Adrenal gland (tissue), 19 donors: ENCODE measurements at places on chromosomes 6 and 20. TPM values are rescaled to one million over a fixed set of nuclear protein-coding genes. Genes with fewer than 3 reads are reported as not detected.
A peak's percentile ranks its signal among the peaks of the same experiment; 100 is the strongest.

DNA sequence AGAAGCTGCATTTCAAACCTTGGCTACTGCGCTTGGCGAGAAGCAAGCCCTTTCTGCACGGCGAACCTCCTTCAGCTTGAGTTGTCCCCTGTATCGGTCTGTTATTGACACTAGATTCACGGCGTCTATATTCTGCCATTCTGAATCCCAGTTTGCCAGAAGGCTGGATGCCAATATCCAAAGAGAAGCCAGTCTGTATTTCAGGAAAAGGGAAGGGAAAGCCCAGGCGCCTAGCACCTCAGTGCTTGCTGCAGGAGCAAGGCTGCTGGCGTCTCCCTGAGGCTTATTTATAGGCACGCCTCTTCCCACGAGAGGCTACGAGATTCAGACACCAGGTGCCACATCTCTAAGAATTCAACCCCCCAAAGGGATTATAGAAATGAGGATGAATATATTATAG lies 89.6 kb upstream of the CDH4 start:
- H3K27ac ChIP-seq: no peak overlapping the region
- no peak for DNase-seq
- H3K27me3 ChIP-seq: no peaks in the 10 kb centered on the region
- no peaks in the 10 kb centered on the region for H3K36me3 ChIP-seq
- H3K4me3 ChIP-seq: no peak overlapping the region
- peaks cover 12% of the 10 kb centered on the region for H3K4me1 ChIP-seq

- no peaks in the 10 kb centered on the region for H3K27me3 ChIP-seq
- H3K36me3 ChIP-seq: no peaks in the 10 kb centered on the region
- no peak within 1 kb of the TSS for H3K4me3 ChIP-seq
- peak within 1 kb of the TSS; percentile 50 for H3K27ac ChIP-seq
- peaks cover 15% of the 10 kb centered on the region for H3K4me1 ChIP-seq
These were observed at the start of gene ABRACL for GRCh38 chr6:139028658-139029469. TSS of gene ABRACL (plus strand) at chr6:139028745. CDS start at chr6:139034161, 5,416 bp downstream.

Gene TFAP2D
- not detected for total RNA-seq

DNA sequence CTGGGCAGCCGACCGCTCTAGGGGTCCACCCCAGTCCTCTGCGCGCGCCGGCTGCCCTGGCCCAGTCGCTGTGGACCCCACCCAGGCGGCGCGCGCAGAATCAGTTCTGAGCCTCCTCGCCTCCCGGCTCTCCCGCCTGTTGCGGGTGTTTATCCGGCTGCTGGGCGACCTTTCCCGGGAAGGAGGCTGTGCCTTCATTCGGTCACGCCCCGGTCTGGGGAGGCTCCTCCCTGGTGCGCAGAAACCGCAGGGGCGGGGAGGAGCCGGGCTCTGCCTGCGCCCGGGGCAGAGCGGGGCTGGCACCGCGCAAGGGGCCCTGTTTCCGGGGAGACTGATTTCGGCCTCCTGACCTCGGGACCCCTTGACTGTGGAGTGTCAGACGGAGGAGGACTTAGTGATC lies 80.8 kb upstream of the EYS start:
- H3K36me3 ChIP-seq: no peaks in the 10 kb centered on the region
- no peak for DNase-seq
- no peak overlapping the region for H3K4me3 ChIP-seq
- no peaks in the 10 kb centered on the region for H3K4me1 ChIP-seq
- no peak overlapping the region for H3K27ac ChIP-seq

- H3K4me3 ChIP-seq: no peak overlapping the region
- no peaks in the 10 kb centered on the region for H3K36me3 ChIP-seq
- H3K4me1 ChIP-seq: peaks cover 14% of the 10 kb centered on the region
- DNase-seq: no peak
- no peak overlapping the region for H3K27ac ChIP-seq
These were observed 76.4 kb downstream of the KIZ start for GRCh38 chr20:21202259-21202658.

- H3K4me1 ChIP-seq: peaks cover 16% of the 10 kb centered on the region
- peak within 1 kb of the TSS; percentile 62 for H3K4me3 ChIP-seq
- peak; percentile 91 for DNase-seq
These were observed at the start of gene MKKS for GRCh38 chr20:10433623-10434466. TSS of gene MKKS (minus strand) at chr20:10434222. CDS start at chr20:10413514, 20,708 bp downstream.

Gene FAM209B
- 0.17 TPM for total RNA-seq

Gene DHX35
- total RNA-seq: 3.2 TPM

GRCh38 chr6:71332012-71332411 lies 43.4 kb downstream of the OGFRL1 start:
- no peak for DNase-seq
- no peaks in the 10 kb centered on the region for H3K4me1 ChIP-seq
- no peak overlapping the region for H3K27ac ChIP-seq
- no peaks in the 10 kb centered on the region for H3K27me3 ChIP-seq

Gene ZC3H12D
- total RNA-seq: 2.8 TPM

Gene ADRM1
- 98.3 TPM for total RNA-seq

- H3K4me1 ChIP-seq: peaks cover 22% of the 10 kb centered on the region
- no peak for DNase-seq
- H3K27ac ChIP-seq: no peak overlapping the region
- no peaks in the 10 kb centered on the region for H3K36me3 ChIP-seq
These were observed 2.3 kb downstream of the SERPINB1 start for GRCh38 chr6:2839195-2839981.

DNA sequence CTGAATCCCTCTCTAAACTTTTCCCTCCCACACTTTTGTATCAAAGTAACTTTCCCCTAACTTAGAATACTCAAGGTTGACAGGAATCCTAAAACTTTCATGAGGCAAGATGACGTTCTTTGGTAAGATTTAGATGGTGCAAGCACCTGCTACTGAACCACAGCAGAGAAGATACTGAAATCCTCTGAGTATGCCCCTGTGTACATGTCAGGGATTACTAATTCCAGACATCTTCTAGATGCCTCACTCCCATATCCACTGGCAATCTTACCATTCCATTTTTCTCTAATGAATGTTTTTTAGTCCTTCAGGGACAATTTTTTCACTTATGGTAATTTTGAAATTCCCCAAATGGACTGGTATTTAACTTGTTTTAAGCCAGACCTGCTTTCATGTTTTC lies 9.1 kb downstream of the APOBEC2 start:
- H3K4me1 ChIP-seq: no peaks in the 10 kb centered on the region
- no peaks in the 10 kb centered on the region for H3K27me3 ChIP-seq
- no peak overlapping the region for H3K27ac ChIP-seq
- H3K4me3 ChIP-seq: no peak overlapping the region

Gene BANF2
- total RNA-seq: not detected

GRCh38 chr6:41443616-41444525 lies 102.3 kb upstream of the FOXP4 start:
- H3K4me3 ChIP-seq: no peak overlapping the region
- peaks cover 4% of the 10 kb centered on the region for H3K4me1 ChIP-seq
- DNase-seq: no peak
- H3K36me3 ChIP-seq: no peaks in the 10 kb centered on the region

Gene PTCHD4
- 0.29 TPM for total RNA-seq

DNA sequence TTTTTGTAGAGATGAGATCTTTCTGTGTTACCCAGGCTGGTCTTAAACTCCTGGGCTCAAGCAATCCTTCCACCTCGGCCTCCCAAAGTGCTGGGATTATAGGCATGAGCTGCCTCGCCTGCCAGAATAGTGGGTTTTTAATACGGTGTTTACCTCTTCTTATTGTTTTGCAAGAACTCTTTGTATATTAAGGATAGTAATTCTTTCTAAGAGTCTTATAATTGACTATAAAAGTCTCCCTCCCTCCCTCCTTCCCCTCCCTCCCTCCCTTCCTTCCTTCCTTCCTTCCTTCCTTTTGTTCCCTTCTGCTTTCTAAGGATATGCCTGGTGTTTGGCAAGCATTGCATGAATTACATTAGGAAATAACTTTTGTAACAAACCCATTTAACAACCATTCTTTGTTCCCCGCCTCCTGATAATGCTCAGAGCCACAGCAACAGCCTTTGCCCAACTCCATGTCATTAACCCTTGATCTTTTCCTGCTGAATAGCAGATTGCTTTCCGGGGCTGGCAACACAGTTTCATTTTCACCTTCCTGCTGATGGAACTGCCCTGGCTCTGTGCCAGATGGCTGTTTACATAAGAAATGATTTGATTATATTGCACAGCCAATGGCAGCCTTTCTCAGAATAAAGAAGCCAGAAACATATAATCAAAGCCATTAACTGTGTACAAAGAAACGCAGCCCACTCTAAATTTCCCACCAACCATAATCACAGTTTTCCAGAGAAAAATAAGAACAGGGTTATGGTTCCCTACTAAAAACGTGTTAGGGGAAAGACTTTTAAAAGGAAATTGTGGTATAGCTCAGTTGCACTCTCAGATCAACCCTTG lies 143.7 kb upstream of the PTPN1 start:
- DNase-seq: peak; percentile 90
- H3K27ac ChIP-seq: peak overlapping the region; percentile 34
- H3K4me1 ChIP-seq: no peaks in the 10 kb centered on the region

DNA sequence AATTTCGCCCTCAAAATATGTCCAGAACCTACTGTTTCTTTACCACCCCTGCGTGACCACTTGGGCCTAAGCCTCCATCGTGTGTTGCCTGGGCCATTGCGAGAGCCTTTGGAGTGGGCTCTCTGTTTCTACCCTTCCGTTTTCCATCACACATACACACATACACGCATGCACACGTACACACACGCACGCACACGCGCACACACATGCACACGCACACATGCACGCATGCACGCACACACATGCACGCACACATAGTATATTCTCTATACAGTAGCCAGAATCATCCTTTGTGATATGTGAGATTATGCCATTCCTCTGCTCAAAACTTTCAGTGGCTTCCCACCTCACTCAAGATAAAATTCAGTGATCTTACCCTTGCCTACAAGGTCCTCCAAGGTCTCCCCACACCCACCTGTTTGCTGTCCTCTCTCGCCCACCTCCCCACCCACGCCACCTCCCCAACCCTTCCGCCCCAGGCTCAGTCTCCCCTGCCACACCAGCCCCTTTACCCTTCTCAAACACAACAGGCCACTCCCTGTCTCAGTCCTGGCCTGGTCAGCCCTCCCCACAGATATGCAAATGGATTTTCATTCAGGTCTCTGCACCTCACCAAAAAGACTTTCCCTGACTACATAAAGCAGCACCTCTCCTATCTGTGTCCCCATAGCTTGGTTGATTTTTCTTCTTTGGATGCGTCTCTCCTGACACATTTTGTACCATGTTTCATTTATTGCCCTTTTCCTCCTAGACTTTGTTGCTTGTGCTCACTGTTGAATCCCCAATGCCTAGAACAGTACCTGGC lies 559.6 kb downstream of the CD83 start:
- no peaks in the 10 kb centered on the region for H3K36me3 ChIP-seq
- no peak overlapping the region for H3K27ac ChIP-seq
- H3K4me1 ChIP-seq: no peaks in the 10 kb centered on the region
- DNase-seq: no peak
- no peaks in the 10 kb centered on the region for H3K27me3 ChIP-seq
- no peak overlapping the region for H3K4me3 ChIP-seq

DNA sequence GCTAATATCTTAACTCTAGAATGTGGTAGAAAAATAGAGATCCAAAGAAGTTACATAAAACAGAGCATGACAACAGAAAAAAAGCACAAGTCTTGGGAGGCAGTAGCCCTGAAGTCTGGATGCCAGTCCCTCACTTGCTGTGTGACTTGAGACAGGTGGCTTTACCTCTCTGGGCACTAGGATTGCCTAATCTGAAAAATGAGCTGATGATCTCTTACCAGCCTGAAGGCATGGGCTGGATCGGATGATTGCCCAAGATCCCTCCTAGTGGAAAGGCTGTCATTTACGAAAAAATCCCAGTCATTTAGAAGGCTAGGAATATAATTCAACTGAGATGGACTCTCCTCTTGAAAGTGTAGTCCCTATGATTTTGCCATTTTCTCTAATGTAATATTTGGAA lies 10.9 kb upstream of the GCM1 start:
- H3K4me3 ChIP-seq: no peak overlapping the region
- H3K36me3 ChIP-seq: no peaks in the 10 kb centered on the region
- no peak overlapping the region for H3K27ac ChIP-seq
- H3K4me1 ChIP-seq: no peaks in the 10 kb centered on the region

Gene CPXM1
- 11.9 TPM for total RNA-seq

- H3K4me1 ChIP-seq: no peaks in the 10 kb centered on the region
- H3K36me3 ChIP-seq: no peaks in the 10 kb centered on the region
- H3K27me3 ChIP-seq: no peaks in the 10 kb centered on the region
- H3K4me3 ChIP-seq: no peak overlapping the region
- H3K27ac ChIP-seq: no peak overlapping the region
- DNase-seq: no peak
These were observed 38.2 kb downstream of the SAMD5 start for GRCh38 chr6:147546501-147547368.

Gene TRAPPC3L
- total RNA-seq: 0.29 TPM

- H3K36me3 ChIP-seq: peaks cover 17% of the 10 kb centered on the region
- H3K4me3 ChIP-seq: no peak overlapping the region
These were observed 8.3 kb upstream of the NPEPL1 start for GRCh38 chr20:58684291-58684690.

DNA sequence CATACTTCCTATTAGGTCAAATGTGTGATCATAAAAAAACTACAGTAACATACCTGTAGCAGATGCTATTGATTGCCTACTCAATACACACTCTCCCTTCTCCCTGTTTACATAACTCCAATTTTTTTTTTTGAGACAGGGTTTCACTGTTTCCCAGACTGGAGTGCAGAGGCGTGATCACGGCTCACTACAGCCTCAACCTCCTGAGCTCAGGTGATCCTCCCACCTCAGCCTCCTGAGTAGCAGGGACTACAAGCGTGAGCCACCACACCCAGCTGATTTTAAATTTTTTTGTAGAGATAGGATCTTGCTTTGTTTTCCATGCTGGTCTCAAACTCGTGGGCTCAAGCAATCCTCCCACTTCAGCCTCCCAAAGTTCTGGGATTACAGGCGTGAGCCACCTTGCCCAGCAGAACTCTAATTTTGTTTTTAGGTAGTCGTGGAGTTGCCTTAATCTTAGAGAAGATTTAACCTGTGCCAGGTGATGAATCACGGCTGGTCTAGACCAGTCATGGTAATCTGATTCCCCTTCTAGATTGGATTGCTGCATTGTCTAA lies 14.0 kb upstream of the KIF3B start:
- H3K27ac ChIP-seq: no peak overlapping the region
- H3K27me3 ChIP-seq: no peaks in the 10 kb centered on the region
- H3K4me3 ChIP-seq: no peak overlapping the region
- H3K4me1 ChIP-seq: no peaks in the 10 kb centered on the region

DNA sequence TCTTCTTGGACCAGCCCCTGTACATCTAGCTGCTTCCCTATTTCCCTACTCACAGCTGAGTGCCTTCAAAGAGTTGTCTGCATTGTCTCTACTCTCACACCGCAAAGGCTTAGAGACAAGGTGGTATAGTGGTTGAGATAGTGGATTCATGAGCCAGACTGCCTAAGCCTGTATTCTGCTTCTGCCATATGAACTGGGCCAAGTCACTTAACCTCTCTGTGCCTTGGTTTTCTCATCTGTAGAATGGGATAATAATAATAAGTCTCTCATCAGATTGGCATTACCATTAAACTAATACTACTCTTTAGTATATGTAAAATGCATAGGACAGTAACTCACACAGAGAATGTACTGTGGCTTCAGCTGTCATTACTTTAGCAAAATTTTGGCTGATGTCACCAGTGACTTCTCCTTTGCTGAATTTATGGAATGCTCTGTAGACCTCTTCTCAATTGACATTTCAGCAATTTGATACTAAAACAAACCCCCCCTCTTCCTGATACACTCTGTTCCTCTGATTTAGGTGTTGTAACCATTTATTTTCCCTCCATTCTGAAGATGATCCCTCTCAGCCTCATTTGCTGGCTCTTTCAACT lies 156.1 kb downstream of the ADAT2 start:
- H3K4me3 ChIP-seq: no peak overlapping the region
- no peaks in the 10 kb centered on the region for H3K27me3 ChIP-seq
- no peaks in the 10 kb centered on the region for H3K36me3 ChIP-seq
- H3K4me1 ChIP-seq: no peaks in the 10 kb centered on the region
- no peak for DNase-seq
- no peak overlapping the region for H3K27ac ChIP-seq

GRCh38 chr6:5766260-5766659 lies 240.5 kb downstream of the NRN1 start:
- H3K27me3 ChIP-seq: no peaks in the 10 kb centered on the region
- H3K4me3 ChIP-seq: no peak overlapping the region
- H3K4me1 ChIP-seq: no peaks in the 10 kb centered on the region
- H3K27ac ChIP-seq: no peak overlapping the region
- no peaks in the 10 kb centered on the region for H3K36me3 ChIP-seq
